ENCODE measurements at places on chromosomes 2 and 18. TPM values are rescaled to one million over a fixed set of nuclear protein-coding genes. Genes with fewer than 3 reads are reported as not detected.
A peak's percentile ranks its signal among the peaks of the same experiment; 100 is the strongest.

GRCh38 chr2:16630463-16630862 lies 35.2 kb downstream of the CYRIA start:
- DNase-seq = no peak

DNA sequence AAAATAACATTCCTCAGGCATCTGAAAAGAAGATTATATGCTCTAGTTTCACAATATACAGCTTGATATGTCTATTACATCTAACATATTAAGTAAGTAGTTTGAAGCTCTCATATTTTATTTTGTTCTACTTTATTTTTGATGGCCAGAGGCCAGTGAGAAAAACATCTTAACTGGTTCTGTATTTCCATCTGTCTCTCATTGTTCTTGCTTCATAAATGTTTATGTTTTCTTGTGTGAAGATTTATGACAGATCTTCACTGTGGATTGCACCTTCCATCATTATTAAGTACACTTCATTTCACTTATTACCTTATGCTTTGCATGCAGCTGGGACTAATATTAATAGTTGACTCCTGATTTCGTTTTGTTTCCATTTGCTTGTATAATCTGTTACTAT lies 511.2 kb downstream of the TSN start:
- DNase-seq = no peak

- DNase-seq = no peak
Measured at GRCh38 chr18:37042381-37042780, 213.5 kb downstream of the KIAA1328 start.

- DNase-seq = no peak
Measured at GRCh38 chr2:230636684-230637271, 75.9 kb upstream of the CAB39 start.

DNA sequence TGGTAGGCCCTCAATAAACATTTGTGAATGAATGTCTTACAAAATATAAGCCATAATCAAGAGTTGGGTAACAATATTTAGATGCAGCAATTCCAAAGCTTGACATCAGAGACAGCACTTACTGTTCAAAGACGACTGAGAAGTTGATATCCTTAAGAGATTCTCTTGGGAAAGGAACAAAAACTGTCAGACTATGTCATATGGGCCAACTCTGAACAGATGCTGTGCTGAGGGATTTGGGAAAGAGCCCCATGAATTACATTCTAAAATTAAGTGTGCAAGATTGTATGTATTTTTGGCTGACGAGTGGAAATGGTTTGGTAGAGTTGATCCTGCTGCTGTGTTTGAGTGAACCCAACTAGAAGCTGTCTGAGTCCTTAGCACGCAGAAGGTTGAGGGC lies 250.7 kb upstream of the LINC00305 start:
- no peak for DNase-seq

DNA sequence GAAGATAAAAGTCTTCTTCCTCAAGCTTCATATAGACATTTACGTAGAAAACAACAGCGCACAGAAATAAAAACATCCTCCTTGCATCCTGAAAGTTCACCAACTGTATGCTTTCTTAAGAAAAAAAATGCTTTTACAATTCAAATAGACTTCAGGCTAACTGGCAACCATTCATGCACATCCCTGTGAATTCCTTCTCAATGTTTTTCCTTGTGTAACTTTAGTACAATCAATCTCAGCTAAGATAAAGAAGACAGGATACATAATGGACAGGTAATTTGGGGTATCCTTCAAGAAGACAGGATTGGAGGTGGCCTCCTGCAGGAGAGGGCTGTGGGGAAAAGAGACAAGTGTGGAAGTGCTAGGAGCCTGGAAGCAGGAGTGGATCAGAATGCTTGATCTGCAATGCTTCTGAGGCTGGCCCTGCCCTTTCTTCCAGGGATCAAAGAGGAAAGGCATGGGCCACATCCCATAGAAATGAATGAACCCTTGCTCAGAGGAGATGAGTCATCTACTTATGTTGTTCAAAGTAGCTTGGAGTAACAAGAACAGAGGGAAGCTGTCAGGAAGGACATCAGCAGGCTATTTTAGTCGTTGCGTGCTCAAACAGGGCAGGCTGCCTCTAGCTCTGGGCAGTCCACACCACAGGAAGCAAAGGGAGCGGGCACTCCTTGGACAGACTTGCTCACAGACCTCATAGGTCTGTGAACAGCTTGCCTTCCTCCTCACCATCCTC lies 126.6 kb downstream of the TMEM131 start:
- peak; percentile 92 for DNase-seq

DNA sequence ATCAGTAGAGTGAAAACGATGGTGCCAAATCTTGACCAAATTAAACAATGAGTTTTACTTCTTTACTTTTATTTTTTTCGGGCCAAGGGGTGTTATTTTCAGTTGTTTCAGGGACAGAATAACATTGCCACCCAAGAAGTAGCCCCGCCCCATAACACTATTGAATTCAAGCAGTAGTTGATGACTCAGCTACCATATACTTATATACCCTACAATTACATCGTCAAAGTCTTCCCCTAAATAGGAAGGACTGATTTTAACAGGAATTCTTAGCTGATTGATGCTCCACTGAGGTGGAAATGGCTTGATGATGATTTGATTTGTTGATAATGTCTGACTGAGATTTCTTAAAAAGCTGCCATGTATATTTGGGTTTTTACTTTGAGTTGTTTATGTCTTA lies 24.7 kb downstream of the LYPD6B start:
- no peak for DNase-seq

- DNase-seq = no peak
Measured at GRCh38 chr18:10023853-10024570, 110.2 kb downstream of the VAPA start.

GRCh38 chr2:10170256-10170655 lies 47.7 kb downstream of the RRM2 start:
- no peak for DNase-seq

- DNase-seq = no peak
Measured at GRCh38 chr2:45220227-45220626, 211.0 kb upstream of the SIX2 start.

DNA sequence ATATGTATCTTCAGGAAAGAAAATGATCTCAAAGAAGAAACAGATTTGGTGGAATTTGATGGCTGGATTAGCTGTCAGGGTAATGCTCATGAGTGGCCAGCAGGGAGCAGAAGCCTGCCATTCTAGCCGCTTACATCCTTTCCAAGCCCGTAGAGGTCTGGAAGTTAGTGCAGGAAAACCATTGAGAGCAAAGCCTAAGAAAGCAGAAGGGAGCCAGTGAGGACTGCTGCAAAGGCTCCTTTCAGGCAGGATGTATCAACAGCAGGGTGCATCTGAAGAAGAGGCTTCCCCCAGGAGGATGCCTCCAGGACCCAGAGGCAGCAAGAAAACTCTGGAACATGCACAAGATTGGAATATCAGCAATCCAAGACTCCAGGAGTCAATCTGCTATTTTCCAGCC lies 22.9 kb upstream of the LBH start:
- peak; percentile 64 for DNase-seq

DNA sequence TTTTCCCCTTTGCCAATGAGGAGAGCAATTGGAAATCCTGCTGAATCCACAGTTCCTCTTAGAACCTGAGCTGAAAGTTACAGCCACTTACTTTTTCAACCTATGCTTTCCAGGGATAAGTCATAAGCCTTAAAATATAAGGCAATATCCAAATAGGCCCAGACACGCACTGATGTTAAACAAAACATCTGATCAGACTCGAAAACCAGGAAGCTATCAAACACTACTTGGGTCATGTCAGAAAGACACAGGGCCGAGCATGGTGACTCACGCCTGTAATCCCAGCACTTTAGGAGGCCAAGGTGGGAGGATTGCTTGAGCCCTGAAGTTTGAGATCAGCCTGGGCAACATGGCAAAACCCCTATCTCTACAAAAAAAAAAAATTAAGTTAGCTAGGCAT lies 192.1 kb downstream of the SP3 start:
- DNase-seq = no peak

DNA sequence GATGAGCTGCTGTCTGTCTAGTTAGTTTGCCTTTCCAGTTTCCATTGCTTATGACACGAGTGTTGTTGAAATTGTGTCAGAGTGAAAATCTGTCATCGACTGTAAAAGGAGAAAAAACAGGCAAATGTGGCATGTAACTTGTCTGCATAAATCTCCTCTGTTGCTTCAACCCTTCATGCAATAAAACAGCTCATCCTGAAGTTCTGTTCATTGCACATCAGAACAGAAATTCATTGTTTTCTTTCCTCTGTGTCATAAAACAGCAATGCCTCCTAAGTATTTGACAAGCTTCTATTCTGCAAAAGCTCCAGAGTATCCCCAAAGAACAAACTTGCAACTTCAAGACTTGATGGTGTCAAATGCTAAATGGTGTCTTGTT lies 432.1 kb downstream of the MEIS1 start:
- no peak for DNase-seq

- DNase-seq = no peak
Measured at GRCh38 chr2:69213782-69214181, 173.2 kb downstream of the GFPT1 start.

GRCh38 chr2:76393356-76393755 lies 682.6 kb upstream of the GCFC2 start:
- DNase-seq = no peak

DNA sequence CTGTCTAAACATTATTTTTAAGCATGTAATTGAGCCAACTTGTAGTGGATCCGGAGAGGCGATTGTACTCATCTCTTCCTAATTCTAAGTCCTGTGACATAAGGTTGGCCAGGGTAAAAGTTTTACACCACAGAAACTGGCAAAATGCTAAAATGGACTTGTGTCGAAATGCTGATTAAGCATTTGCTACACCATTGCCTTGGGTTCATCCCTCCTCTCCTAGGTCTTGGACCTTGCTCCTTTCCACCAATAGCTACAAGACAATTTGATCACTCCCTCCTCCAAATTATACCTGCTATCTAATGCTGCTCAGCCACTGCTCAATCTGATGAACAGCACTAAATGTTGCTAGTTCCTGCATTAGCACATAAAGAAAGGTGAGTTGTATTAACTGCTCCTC lies 132.7 kb upstream of the EPC2 start:
- no peak for DNase-seq

DNA sequence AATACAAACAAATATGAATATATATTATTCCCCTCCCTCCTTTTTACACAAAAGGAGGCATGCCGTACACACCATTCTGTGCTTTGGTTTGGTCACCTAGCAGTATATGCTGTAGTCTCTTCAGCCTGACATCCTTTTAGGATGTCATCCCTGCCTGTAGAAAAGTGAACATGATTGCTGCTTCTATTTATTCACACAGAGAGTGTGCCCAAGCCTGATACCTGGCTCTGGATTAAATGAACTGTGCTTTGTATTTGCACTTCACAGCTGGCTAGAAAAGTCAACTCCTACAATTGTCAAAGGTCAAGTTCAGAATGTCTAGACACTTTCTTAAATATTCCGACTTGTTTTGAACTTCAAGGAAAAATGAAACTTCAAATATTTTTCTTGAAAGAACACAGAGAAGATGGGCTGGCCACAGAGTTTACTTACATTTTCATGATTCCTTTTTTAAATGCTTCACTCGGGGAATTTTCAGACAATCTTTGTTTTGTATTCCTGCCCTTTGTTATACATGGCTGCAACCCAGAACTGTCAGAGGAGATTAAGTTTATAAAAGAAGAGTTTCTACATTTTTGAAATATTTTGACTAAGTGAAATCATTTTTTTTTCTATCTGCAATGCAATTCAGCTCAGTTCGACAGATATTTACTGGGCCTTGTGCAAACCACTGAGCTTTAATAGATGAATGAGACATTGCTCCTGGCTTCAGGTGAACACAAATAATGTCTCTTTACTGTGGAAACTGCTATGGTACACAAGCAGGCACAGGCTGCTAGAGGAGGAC lies 33.5 kb downstream of the DAPL1 start:
- DNase-seq = no peak

DNA sequence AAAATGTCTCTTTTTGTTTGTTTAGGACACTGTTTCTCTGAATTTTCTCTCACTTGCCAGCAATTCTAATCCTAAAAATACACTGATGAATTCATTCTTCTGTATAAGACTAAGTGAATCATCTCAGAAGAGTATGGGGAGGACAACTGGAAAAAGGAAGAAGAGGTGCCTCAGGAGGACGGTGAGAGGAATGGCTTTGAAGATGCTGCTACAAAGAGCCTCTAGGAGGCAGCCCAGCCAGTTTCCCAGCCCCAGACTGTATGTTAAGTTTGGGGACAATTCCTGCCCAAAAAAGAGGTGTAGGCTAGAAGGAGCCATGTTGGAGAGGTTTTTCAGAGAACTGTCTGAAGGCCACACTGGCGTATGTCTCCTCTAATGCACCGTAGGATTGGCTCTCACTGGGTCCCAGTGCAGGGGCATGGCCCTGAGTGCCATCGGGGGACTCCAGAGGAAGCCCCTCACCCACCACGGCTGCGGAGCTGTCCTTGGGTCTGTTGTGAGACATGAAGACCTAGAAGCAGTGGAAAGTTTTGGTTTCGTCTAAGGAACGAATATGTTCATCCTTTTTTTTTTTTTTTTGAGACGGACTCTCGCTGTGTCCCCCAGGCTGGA lies 3.1 kb upstream of the SDC1 start:
- DNase-seq = no peak

- no peak for DNase-seq
Measured at GRCh38 chr2:51031021-51031780, 731 bp downstream of the NRXN1 start.

DNA sequence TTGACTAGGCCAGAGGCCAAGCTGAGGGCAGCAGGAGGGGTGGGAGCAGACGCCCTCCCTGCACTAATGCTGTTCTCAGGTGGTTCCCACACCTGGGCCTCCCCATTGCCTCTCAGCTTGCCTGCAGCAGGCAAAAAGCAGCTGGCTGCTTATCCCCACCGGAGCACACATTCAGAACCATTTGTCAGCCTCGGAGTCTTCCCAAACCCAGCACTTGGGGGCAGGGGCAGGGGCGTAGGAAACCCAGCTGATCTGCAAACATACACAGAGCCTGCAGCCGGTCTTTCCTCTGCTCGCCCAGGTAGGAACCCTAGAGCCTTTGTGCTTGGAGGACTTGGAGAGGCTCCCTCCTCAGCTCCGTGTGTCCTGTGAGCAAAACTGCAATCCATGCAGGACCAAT lies 249.8 kb downstream of the CYP26B1 start:
- no peak for DNase-seq

GRCh38 chr2:102116630-102117471 lies 25.7 kb upstream of the IL1R1 start:
- DNase-seq = no peak

CFAP65 gene
- not detected for total RNA-seq

SALL3 gene
- total RNA-seq = not detected

TUBB8B gene
- 0.07 TPM for total RNA-seq

PTPRN gene
- 11.3 TPM for total RNA-seq

SERPINB10 gene
- not detected for total RNA-seq

CDK15 gene
- total RNA-seq = 0.06 TPM

SCN2A gene
- total RNA-seq = not detected

TEX44 gene
- not detected for total RNA-seq

ELOA2 gene
- not detected for total RNA-seq

LBX2 gene
- 0.95 TPM for total RNA-seq

Data from NCI-H460 (cell line).